Keratinocyte (primary cell): ENCODE measurements at places on chromosomes 1 and 21.

DNA sequence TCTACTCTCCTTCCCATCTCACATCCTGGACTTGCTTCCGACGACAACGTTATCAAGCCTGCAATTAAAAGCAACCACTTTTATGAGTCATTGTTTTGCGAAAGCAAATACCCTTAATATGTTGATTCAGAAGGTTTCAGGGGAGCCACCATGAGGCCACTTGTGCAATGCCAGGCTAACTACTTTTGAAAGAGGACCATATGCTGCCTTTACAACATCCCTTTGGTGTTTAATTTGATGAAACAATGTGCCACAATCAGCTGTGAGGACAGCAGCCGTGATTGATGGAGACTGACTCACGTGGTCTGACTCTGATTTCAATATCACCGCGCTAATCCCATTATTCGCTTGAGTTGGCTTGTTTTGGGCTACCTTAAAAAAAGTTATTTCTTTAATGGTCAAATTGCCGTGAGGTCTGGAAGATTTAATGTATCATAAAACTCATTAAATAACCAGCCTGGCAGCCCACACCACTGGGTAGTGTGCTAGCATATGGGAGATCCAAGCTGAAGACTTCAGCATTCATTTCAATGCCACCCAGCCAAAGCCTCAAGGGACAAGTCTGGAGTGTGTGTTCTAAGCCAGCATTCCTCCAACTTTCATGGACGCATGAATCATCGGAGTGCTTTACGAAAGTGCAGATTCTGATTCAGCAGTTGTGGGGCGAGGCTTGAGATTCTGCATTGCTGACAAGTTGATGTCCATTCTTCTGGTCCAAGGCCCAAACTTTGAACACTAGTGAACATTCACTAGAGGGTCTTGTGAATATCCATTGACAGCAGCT is 73.3 kb upstream of the PAXBP1 start:
- no peak overlapping the region for H3K27ac ChIP-seq
- no peak overlapping the region for H3K4me3 ChIP-seq
- no peaks in the 10 kb centered on the region for H3K27me3 ChIP-seq
- H3K36me3 ChIP-seq: no peaks in the 10 kb centered on the region
- no peak for DNase-seq

GRCh38 chr1:194369060-194369459 is 1182.6 kb upstream of the B3GALT2 start:
- H3K36me3 ChIP-seq: no peaks in the 10 kb centered on the region
- no peaks in the 10 kb centered on the region for H3K27me3 ChIP-seq
- H3K27ac ChIP-seq: no peak overlapping the region
- H3K4me3 ChIP-seq: no peak overlapping the region

GRCh38 chr1:213357403-213357802 is 306.4 kb downstream of the RPS6KC1 start:
- no peaks in the 10 kb centered on the region for H3K36me3 ChIP-seq
- no peak overlapping the region for H3K4me3 ChIP-seq
- no peak for DNase-seq
- H3K27me3 ChIP-seq: no peaks in the 10 kb centered on the region
- H3K27ac ChIP-seq: no peak overlapping the region
- no peaks in the 10 kb centered on the region for H3K4me1 ChIP-seq

DNA sequence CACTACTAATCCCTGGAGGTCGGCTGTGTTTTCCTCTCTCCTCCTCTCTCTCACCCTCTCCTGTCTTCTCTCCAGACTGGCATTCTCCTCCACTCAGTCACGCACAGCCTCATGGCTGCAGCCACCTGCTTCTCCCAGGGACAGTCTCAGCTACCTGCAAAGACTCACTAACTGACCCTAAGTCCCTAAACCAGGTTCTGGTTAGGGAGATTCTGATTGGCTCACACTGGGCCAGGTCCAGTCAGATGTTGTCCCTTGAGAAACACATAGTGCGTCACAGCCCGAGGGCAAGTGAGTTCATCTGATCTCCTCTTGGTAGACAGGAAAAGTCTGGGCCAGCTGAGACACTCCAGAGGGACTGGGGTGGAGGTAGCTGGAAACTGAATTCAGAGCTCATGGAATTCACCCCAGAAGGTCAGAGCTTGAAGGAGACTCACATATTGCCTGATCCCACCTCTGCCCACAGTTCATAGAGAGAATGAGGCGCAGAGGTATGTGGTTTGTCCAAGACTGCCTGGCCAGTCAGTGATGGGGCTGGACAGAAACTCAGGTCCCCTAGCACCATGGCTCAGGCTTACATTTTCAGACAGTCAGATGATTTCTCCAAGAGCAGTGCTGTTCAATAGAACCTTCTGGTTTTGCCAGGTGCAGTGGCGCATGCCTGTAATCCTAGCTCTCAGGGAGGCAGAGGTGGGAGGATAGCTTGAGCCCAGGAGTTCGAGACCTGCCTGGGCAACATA is 40.4 kb upstream of the RPL11 start:
- peaks cover 8% of the 10 kb centered on the region for H3K4me1 ChIP-seq
- no peaks in the 10 kb centered on the region for H3K27me3 ChIP-seq
- no peaks in the 10 kb centered on the region for H3K36me3 ChIP-seq
- H3K27ac ChIP-seq: no peak overlapping the region
- no peak overlapping the region for H3K4me3 ChIP-seq

GRCh38 chr1:58735586-58735985 is 35.7 kb upstream of the MYSM1 start:
- H3K4me3 ChIP-seq: no peak overlapping the region
- no peak for DNase-seq
- H3K36me3 ChIP-seq: no peaks in the 10 kb centered on the region
- H3K4me1 ChIP-seq: peaks cover 23% of the 10 kb centered on the region
- no peak overlapping the region for H3K27ac ChIP-seq
